ENCODE measurements at places on chromosomes 3 and 15.

DNA sequence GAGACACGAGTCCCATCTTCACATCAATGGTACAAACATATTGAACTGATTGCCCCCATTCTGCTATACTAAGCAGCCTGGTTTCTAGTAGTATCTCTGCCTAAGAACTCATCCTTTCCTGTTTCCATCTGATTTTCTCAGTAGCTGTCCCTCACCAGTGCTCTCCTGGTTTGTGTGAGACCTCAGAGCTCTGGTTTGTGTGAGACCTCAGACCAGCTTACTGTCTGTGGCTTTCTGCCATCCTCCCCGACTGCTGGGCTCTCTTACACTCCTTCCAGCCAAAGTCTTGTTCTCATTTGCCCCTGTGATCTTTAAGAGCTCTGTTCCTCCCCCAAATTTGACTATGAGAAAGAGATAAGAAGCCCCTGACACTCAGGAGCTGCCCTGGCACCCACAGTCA lies 41.1 kb upstream of the NEDD4 start:
- DNase-seq = no peak

GRCh38 chr15:61083788-61084134 lies 145.3 kb downstream of the RORA start:
- no peak for DNase-seq

DNA sequence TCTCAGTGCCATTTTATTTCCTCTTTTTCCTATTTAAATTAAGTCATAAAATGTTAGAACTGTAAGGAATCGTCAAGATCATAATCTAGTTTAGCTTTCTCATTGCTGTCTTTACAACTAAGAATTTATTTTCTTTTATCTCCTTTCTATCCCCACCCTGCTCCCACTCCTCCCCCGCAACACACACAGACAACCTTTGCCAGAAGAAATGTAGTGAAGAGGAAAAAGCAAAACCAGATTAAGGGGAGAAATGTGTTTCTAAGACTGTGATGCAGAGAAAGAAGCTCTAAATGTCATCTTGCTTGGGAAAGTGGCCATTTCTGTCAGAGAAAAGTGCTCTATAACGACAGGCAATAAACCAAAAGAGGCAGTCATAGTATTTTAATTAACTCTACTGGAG lies 78.3 kb upstream of the MLF1 start:
- no peak for DNase-seq

GRCh38 chr3:15287565-15288330 lies 44.6 kb downstream of the SH3BP5 start:
- DNase-seq = peak; percentile 63

GRCh38 chr3:195005251-195005620 lies 265.7 kb downstream of the XXYLT1 start:
- DNase-seq = no peak

DNA sequence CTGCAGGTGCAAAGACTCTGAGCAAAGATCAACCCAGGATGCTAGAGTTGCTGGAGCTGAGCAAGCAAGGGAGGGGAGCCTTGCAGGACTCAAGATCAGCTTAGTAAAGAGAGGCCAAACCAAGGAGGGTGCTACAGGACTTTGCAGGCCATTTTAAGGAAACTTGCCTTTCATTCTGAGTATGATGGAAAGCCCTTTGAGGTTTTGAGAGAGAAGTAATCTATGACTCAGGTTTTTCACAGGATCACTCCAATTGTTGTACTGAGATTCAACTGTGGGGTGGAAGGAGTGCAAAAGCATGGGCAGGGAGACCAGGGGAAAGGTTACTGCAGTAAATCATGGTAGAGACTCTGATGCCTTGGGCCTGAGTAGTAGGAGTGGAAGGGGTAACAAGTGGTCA lies 260.4 kb upstream of the GPR149 start:
- DNase-seq = no peak

- peak; percentile 13 for DNase-seq
These were observed 391.2 kb upstream of the NECTIN3 start for GRCh38 chr3:110680450-110680849.

- no peak for DNase-seq
These were observed 5.7 kb downstream of the ESYT3 start for GRCh38 chr3:138440121-138440521.

DNA sequence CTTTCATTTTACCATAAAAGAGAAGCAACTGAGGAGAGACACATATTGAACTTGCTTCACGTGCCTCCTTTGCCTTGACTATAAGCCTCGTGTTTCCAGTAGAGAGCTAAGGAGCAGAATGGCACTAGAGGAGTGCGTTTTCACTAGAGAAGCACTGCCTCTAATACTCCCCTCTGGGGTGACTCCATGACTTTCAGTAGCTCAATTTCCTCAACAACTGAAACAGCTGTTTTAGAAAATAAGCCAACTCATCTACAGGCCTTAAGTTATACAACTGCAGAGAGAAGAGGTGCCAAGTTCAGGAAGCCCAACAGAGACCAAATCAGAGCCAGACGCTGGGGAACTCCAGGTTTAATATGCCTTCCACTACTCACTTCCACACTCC lies 1.9 kb downstream of the UBP1 start:
- DNase-seq = peak; percentile 50

- no peak for DNase-seq
These were observed 494 bp upstream of the NISCH start for GRCh38 chr3:52454938-52455282.

DNA sequence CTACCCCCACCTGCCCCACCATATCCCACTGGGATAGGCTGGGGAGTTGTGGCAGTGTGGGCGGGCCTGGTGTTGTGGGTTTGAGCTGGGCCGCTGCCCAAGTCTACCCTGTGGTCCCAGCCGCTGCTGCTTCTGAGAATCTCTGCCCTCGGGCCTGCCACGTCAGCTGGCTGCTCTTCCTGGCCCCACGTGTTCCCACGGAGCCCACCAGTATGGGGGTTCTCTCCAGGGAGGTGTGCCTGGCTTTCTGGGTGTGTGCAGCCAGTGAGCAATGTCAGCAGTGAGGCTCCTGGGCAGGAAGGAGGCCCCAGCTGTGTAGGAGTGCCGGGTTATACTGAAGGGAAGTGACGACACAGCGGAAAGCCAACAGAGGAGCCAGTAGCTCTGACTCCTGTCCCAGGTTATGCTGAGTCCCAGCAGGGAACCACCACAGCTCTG lies 10.5 kb downstream of the GNAI2 start:
- peak; percentile 99 for DNase-seq
